ENCODE measurements at places on chromosomes 13 and 19. TPM values are rescaled to one million over a fixed set of nuclear protein-coding genes. Genes with fewer than 3 reads are reported as not detected.
A peak's percentile ranks its signal among the peaks of the same experiment; 100 is the strongest.

- DNase-seq, result no peak
- H3K36me3 ChIP-seq, result no peaks in the 10 kb centered on the region
- no peaks in the 10 kb centered on the region for H3K4me1 ChIP-seq
- H3K4me3 ChIP-seq, result no peak overlapping the region
- no peak overlapping the region for H3K27ac ChIP-seq
Measured at GRCh38 chr13:68550330-68550729, 1320.2 kb upstream of the PCDH9 start.

DNA sequence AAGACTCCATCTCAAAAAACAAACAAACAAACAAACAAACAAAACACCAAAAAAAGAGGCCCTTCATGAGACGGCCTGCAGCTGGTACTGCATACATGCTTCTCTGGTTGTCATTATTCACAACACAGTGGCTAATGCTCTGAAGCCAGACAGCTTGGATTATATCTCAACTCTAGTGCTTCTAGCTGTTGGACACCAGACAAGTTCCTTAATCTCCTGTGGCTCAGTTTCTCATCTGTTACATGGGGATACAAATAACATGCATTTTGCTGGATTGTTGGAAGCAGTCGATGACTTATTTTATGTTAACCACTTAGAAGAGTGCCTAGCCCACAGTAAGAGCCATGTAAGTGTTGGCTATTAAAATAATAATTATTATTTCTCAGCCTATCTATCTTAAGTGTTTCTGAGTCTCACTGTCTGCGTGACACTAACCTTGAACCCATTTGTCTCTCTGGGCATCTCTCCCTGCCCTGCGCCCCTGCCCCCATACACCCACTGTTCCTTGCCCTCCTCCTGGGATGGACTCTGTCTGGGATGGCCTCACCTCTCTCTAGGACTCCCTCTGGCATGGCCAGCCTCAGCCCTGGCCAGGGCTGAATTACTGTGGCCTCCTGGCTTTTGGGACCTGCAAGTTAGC lies 3.1 kb upstream of the JUNB start:
- no peak for DNase-seq
- no peaks in the 10 kb centered on the region for H3K36me3 ChIP-seq
- H3K27me3 ChIP-seq, result no peaks in the 10 kb centered on the region
- H3K27ac ChIP-seq, result peak overlapping the region; percentile 97
- no peak overlapping the region for H3K4me3 ChIP-seq

DNA sequence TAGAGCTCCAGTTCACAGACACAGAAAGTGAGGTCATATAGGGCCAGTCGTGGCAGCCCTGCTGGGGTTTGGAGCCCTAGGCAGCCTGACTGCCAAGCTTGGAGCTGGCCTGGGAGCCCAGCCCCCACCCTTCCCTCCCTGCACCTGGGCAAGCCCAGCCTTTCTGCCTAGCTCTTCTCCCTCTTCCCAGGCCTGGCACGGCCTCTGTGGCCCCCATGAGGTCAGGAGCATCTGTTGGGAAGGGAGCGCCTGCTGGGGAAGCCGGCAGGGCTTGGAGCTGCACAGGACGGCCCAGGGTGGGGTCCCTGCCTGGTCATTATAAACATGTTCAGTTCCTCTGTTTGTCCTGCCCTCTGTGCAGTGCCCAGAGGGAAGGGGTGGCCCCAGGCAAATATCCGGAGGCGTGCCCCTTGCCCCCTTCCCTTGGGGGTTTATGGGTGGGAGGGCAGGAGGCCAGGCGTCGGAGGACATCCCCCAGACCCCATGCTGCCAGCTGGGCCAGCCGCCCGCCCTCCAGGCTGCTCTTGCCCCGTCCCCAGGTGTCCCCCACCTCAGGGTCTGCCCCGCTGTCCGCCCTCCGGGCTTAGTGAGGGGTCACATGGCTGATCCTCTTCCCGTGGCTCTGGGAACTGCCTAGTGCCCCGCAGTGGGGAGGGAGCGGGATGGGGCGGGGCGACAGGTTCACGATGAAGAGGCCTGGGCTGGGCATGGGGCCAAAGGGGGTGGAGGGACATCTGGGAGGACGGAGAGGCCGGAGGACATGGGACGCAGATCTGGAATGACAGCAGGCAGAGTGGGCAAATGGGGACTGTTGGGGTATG lies 30.0 kb upstream of the NCCRP1 start:
- peak overlapping the region; percentile 73 for H3K27ac ChIP-seq
- peak; percentile 88 for DNase-seq
- no peaks in the 10 kb centered on the region for H3K27me3 ChIP-seq
- H3K4me1 ChIP-seq, result peaks cover 59% of the 10 kb centered on the region

GRCh38 chr19:47107202-47107952 lies 6.2 kb downstream of the ZC3H4 start:
- H3K27me3 ChIP-seq, result no peaks in the 10 kb centered on the region
- DNase-seq, result peak; percentile 59
- no peak overlapping the region for H3K4me3 ChIP-seq
- H3K36me3 ChIP-seq, result no peaks in the 10 kb centered on the region

GRCh38 chr13:111895896-111896821 lies 170.8 kb upstream of the SOX1 start:
- no peak overlapping the region for H3K27ac ChIP-seq
- no peaks in the 10 kb centered on the region for H3K4me1 ChIP-seq
- H3K36me3 ChIP-seq, result no peaks in the 10 kb centered on the region
- no peak for DNase-seq
- no peak overlapping the region for H3K4me3 ChIP-seq

GRCh38 chr13:79989217-79989661 lies 351.7 kb downstream of the SPRY2 start:
- H3K4me1 ChIP-seq, result no peaks in the 10 kb centered on the region
- no peaks in the 10 kb centered on the region for H3K27me3 ChIP-seq
- no peak overlapping the region for H3K4me3 ChIP-seq
- DNase-seq, result no peak
- no peak overlapping the region for H3K27ac ChIP-seq

GRCh38 chr19:14871619-14872230 lies 14.2 kb downstream of the OR7A17 start:
- H3K36me3 ChIP-seq, result no peaks in the 10 kb centered on the region
- no peaks in the 10 kb centered on the region for H3K4me1 ChIP-seq
- H3K27me3 ChIP-seq, result no peaks in the 10 kb centered on the region
- no peak for DNase-seq

DNA sequence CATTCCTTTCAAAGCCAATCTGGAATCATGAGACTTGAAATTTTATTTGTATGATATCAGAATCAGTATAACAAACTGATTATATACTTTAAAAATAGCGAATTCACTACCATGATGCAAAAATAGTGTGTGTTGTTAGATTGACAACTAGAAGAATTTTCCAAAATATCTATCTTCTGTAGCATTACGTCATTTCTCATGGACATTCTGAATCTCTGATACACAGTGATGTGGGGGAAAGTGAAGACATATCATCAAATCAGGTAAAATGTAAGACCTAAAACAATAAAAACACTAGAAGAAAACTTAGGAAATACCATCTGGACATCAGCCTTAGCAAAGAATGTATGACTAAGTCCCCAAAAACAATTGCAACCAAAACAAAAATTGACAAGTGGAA lies 1292.0 kb upstream of the PCDH9 start:
- no peaks in the 10 kb centered on the region for H3K36me3 ChIP-seq
- no peak overlapping the region for H3K4me3 ChIP-seq
- H3K27me3 ChIP-seq, result no peaks in the 10 kb centered on the region
- H3K4me1 ChIP-seq, result no peaks in the 10 kb centered on the region

Gene RNF113B
- total RNA-seq, result not detected

Gene MBD3L3
- total RNA-seq, result not detected

Gene MIA
- total RNA-seq, result 5.9 TPM

- no peaks in the 10 kb centered on the region for H3K36me3 ChIP-seq
- no peak overlapping the region for H3K4me3 ChIP-seq
- peaks cover 23% of the 10 kb centered on the region for H3K4me1 ChIP-seq
- DNase-seq, result peak; percentile 78
- H3K27ac ChIP-seq, result no peak overlapping the region
Measured at GRCh38 chr19:10269333-10270179, 1.4 kb upstream of the ICAM1 start.

- H3K27ac ChIP-seq, result peak overlapping the region; percentile 74
- no peaks in the 10 kb centered on the region for H3K27me3 ChIP-seq
Measured at GRCh38 chr13:34942732-34943435, 814 bp downstream of the NBEA start.

GRCh38 chr19:54502518-54503048 lies at the start of gene LAIR2:
TSS of gene LAIR2 (plus strand) at chr19:54502831. CDS start at chr19:54502919, 88 bp downstream.
- no peak for DNase-seq
- no peaks in the 10 kb centered on the region for H3K36me3 ChIP-seq
- H3K4me1 ChIP-seq, result no peaks in the 10 kb centered on the region
- H3K27ac ChIP-seq, result no peak within 1 kb of the TSS

- no peak for DNase-seq
- no peaks in the 10 kb centered on the region for H3K36me3 ChIP-seq
- no peaks in the 10 kb centered on the region for H3K27me3 ChIP-seq
- no peak overlapping the region for H3K4me3 ChIP-seq
Measured at GRCh38 chr13:48994706-48995105, 19.0 kb downstream of the FNDC3A start.

DNA sequence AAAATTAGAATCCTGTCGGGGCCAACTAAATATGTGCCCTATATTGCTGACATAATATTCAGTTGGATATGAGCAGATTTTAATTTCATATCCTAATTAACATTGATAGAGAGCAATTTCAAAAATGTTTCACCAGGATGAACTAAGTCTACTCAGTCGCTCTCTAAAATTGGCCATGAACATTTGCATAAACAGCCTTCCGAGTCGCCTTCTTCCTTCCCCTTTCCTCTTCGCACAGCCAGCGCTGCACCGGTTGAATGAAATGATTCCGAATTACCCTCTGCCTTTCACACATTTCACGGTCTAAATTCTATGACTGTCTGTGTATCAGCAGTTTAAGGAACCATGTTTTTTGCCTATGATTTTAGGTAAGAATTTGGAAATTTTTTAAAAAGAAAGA lies 413.7 kb downstream of the LIG4 start:
- no peaks in the 10 kb centered on the region for H3K4me1 ChIP-seq
- no peak overlapping the region for H3K27ac ChIP-seq
- no peaks in the 10 kb centered on the region for H3K36me3 ChIP-seq
- no peak for DNase-seq

GRCh38 chr19:12788682-12789097 lies 2.6 kb upstream of the JUNB start:
- peaks cover 70% of the 10 kb centered on the region for H3K4me1 ChIP-seq
- no peaks in the 10 kb centered on the region for H3K27me3 ChIP-seq
- peak overlapping the region; percentile 99 for H3K27ac ChIP-seq
- H3K4me3 ChIP-seq, result no peak overlapping the region

DNA sequence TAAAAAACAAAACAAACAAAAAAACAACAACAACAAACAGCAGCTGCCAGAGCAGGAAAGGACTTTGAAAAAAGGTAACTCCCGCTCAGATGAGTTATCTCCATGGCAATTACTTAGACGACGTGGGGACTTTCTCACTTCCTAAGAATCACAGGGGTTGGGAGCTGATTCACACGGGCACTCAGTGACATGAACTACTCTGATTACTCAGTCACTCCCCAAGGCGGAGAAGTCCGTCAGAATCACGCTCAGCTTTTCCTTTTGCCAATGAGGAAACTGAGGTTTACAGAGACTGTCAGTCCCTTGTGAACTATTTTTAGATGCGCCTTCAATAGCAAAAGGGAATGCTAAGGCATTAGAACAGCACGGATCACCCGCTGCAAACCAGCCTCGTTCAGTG lies 32.3 kb upstream of the MATK start:
- no peaks in the 10 kb centered on the region for H3K36me3 ChIP-seq

GRCh38 chr13:22074403-22074802 lies 403.5 kb downstream of the FGF9 start:
- no peaks in the 10 kb centered on the region for H3K36me3 ChIP-seq
- no peak overlapping the region for H3K4me3 ChIP-seq
- H3K4me1 ChIP-seq, result peaks cover 13% of the 10 kb centered on the region

DNA sequence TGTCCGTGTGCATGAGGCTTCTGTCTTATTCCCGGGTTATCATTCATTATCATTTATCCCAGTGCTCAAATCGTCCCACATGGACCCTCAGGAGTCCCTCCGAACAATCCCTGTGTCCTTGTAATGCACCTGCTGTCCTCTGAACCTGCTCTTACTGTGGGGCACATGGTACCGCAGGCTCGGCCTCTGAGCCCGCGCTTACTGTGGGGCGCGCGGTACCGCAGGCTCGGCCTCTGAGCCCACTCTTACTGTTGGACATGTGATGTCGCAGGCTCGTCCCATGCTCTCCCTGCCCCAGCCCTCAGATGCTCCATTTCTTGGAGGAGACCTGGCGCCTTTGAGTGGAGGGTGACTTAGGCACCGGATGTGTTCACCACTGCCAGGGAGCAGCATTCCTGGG lies 16.8 kb upstream of the ZNF554 start:
- no peak for DNase-seq
- peaks cover 6% of the 10 kb centered on the region for H3K4me1 ChIP-seq
- H3K27ac ChIP-seq, result no peak overlapping the region
- no peak overlapping the region for H3K4me3 ChIP-seq
- H3K36me3 ChIP-seq, result no peaks in the 10 kb centered on the region

All from body of pancreas (tissue), 4 donors.